ENCODE measurements at places on chromosomes 2 and 18.

DNA sequence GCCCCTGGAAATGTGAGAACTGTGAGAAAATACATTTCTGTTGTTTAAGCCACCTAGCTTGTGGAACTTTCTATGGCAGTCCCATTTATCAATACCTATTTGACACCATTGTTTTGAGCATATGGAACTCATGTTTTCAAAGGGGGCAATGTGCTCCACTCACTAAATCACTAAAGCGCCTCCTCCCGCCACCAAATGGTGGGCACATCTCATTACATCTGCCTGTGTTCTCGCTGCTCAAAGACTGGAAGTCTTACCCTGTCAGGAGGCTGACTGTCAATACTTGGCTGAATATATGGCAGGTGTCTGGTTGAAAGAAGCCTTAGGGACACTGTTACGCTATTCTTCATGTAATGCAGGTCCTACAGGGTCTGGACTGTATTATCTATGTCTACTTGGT, 767.7 kb downstream of the TSN start:
- DNase-seq: no peak

- DNase-seq: no peak
Measured at GRCh38 chr2:40363631-40364030, 88.3 kb downstream of the SLC8A1 start.

GRCh38 chr18:13514558-13514957, 211.8 kb downstream of the FAM210A start:
- DNase-seq: no peak

DNA sequence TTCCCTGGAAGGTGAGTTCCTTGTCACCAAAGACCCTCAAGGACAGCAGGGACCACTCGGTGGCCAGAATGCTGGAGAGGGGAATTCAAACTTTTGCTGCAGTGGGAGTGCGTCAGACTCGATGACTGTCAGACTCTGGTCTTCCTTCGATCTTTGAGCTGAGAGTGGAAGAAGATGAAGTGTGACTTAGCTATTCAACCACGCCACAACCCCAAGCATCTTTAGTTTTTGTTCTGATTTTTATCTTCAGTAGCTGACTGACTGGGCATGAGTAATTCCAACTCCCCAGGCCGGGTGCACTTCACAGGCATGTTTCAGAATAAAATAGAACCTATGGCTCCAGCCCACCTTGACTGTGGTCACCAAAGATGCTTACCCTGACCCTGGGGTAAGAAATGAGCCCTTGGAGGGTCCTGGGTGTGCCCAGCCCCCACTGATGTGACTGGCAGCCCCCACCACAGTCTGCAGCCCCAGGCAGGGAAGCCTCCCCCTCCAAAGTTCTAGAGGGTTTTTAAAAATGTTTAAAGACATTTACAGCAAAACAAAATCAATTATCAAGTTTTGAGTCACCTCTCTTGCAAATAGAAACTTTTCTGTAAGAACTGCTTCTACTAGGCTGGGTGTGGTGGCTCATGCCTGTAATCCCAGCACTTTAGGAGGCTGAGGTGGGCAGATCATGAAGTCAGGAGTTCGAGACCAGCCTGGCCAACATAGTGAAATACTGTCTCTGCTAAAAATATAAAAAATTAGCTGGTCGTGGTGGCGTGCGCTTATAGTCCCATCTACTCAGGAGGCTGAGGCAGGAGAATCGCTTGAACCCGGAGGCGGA, 24.9 kb upstream of the YWHAQ start:
- peak; percentile 78 for DNase-seq

GRCh38 chr2:187871506-187871905, 317.3 kb upstream of the TFPI start:
- DNase-seq: no peak

DNA sequence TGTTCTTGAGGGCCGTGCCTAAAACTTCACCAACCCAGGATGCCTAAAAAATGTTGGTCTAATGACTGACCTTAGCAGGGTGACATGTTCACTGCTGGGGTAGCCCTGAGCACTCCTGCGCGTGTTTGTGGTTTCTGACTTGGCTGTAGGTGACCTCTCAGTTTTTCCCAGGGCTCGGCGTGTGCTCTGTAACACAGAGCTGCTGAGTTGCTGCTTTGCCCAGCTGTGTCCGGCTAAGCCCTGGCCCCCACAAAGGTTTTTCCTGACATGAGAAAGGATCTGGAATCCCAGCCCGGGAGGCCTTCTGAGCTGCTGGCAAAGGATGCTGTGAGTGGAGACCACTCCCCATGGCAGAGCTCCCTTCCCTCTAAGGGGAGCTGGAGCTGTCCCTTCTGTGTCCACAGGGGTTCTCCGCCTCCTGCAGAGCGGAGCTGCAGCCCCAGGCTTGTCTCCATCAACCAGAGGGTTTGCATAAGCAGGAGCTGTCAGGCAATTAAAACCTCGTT, 52.7 kb downstream of the CRIM1 start:
- DNase-seq: no peak

DNA sequence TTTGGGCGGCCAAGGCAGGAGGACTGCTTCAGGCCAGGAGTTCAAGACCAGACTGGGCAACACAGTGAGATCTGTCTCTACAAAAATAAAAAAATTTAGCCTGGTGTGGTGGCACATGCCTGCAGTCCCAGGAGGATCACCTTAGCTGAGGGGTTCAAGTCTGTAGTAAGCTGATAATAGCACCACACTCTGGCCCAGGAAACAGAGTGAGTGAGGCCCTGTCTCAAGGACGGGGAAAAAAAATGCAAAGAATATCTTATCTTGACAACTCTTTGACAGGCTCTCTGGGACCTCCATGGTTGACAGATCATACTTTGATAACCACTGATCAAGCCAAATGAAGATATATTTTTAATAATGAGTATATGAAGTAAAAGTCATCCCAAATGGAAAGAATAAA, 22.7 kb downstream of the USP34 start:
- DNase-seq: no peak

All from activated CD8-positive, alpha-beta memory T cell treated with anti-CD3 and anti-CD28 coated beads, Interleukin-2, amount 50 U/mL, for 48 hours (primary cell).